H4 (cell line): ENCODE measurements at places on chromosomes 3 and 15. TPM values are rescaled to one million over a fixed set of nuclear protein-coding genes. Genes with fewer than 3 reads are reported as not detected.

UROC1 gene
- not detected in 2 replicates for total RNA-seq

UBR1 gene
- 14.2 and 14.5 TPM in 2 replicates for total RNA-seq

PLA2G4F gene
- not detected in 2 replicates for total RNA-seq

CIDEC gene
- not detected in 2 replicates for total RNA-seq

CTXN2 gene
- total RNA-seq, result not detected in 2 replicates

ROPN1 gene
- not detected in 2 replicates for total RNA-seq

B3GALNT1 gene
- 6.7 and 15.8 TPM in 2 replicates for total RNA-seq

CFAP100 gene
- total RNA-seq, result not detected in 2 replicates

ACAD9 gene
- 16.6 and 31.9 TPM in 2 replicates for total RNA-seq

SAMMSON gene
- not detected in 2 replicates for total RNA-seq

RARRES1 gene
- total RNA-seq, result not detected in 2 replicates

ZNF710 gene
- 4.7 and 8.4 TPM in 2 replicates for total RNA-seq

HLTF gene
- total RNA-seq, result 54.8 and 63.4 TPM in 2 replicates

CYP8B1 gene
- not detected in 2 replicates for total RNA-seq
